ENCODE measurements at places on chromosomes 3 and 15.

DNA sequence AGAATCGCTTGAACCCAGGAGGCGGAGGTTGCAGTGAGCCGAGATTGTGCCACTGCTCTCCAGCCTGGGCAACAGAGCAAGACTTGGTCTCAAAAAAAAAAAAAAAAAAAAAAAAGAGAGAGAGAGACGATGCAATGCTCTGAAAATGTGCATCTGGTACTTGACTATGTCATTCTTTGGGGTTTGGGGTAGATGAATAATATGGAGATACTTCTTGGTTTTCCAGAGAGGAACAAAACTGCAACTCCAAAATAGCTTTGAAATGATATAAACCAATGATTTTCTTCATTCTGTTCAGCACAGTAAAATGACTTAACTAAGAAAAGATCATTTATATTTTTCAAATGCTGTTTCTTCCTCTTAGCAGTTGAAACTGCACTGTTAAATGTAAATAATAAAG is 158.9 kb downstream of the ISL2 start:
- DNase-seq: no peak

DNA sequence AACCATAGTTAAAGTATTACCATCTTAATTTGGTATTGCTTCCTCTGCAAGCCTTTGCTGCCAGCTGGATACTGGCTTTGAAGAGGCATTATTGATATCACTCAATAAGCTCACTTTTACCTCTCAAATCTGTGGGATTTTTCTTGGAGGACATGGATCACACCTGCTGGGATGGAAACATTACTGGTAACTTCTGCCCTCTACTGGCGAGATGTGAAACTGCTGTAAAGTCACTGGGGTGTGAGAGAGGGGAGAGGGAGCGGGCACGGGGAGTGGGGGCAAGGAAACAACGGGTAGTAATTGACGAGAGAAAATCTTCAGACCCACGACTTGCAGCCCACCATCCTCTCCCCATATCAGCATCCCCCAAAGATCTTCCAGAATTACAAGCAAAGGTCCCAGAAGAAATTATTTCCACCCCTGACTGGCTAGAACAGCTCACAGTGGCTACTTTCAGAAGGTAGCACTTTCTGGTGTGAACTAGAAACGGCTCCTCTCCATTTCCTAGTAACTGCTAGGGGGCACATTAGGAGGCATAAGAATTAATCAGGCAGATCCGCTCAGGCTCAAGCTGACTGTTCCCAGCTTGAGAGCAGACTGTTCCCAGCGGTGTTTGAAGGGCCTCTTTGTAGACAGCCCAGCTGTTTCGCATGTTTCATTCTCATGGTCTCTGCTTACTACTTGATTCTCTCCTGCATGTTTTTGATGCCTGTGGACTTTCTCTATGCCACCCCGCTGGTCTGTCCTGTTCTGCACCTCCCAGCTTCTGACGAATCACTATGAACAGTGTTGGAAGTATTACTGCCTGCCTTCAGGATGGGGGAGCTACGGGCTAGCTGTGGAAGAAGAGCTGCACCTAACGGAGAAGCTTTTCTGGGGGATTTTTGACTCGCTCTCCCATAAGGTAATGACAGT is 230.4 kb upstream of the CHRM5 start:
- DNase-seq: no peak

DNA sequence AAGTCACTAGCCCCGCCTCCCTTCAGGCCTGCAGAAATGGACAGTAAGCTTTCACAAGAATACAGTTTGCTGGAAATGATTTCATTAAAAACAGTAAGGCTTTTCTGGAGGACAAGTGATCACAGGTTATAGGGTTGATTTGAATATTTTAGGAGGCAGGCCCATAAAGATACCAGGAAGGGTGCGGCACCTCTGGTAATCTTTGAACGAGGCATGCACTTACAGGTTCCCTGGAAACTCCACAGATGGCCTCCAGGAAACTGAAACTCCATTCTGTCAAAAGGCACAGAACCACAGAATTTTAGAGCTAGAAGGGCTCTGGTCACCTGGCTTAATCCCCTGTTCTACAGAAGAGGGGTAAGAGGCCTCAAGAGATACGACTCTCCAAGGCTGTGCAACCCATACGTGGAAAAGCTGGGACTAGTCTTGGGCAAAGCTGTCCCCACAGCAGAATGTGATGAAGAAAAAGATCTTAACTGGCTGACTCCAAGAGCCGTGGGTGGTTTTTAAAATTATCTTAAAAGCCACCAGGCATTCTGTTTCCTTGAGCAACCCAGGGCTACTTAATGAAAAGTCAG is 1.2 kb downstream of the STARD5 start:
- no peak for DNase-seq

- DNase-seq: no peak
Observed at GRCh38 chr15:67906382-67906781, 66.5 kb upstream of the RNU6-1 start.

DNA sequence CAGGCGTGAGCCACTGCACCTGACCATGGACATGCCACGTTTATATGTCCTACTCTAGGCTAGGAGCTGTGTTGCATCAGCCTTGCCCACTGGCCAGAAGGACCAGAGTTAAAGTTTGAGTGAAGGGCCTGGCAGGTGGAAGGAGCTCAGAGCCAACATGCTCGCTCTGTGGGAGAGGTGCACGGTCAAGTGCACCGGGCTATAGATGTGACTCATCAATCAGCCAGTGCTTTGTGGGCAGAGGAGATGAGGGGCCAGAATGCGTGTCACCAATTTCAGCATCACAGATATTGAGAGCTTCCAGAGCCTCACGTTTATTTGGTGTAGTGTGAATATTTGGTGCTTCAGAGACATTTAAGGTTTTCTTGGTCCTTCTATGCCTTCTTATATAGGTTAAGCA is 137.3 kb upstream of the KBTBD8 start:
- DNase-seq: no peak

GRCh38 chr3:11386465-11387113 is 114.4 kb downstream of the ATG7 start:
- no peak for DNase-seq

DNA sequence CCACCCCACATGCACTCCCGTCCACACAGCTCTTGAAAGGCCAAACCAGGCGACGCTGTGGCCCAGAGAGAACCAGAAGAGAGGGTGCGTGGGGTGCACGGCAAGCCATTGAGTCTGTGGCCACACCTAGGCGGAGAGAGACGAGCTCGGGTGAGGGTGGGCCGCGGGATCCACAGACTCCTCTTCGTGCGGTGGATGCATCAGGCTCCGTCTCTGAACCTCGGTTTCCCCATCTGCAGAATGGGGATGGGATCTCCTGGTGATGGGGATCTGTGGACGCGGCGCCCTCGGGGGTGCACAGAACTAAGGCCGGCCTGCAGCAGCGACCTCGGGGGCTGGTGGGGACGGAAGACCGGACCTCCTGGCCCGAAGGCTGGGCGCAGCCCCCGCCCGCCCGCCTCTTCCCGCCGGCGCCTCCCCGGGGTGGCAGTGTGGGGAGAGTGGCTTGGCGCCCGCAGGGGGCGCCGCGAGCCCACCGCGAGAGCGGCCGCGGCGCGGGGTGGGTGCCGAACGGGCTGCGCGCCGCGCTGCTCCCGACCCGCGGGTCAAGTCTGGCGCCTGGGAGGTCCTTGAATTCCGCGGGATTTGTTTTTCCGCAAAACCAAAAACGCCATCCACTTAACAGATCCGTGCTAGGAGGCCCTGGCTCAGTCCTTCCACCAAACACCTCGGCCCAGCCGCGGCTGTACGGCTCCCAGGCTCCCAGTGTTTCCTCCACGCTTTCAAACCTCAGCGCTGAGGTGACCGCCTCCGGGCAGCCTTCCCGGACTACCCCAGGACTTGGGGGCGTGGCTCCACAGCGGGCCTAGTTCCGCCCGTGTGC is 13.2 kb upstream of the ADPGK start:
- DNase-seq: peak; percentile 64

- DNase-seq: no peak
Observed at GRCh38 chr15:58605931-58606530, 143.5 kb downstream of the ADAM10 start.

DNA sequence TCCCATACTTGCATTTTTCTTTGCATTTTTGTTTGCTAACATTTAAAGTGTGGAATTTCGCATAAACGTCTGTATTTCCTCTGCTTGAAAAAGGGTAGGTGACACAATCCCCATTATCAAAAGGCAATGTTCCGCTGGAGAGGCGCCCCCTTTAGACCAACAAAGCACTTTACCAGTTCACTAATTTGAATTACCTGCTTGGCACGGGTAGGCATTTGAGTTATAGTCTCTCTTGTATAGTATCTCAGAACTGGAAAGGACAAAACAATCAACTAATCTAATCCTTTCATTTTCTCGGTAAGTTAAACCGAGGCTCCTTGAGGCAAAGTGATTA is 775 bp upstream of the CCDC39 start:
- no peak for DNase-seq

DNA sequence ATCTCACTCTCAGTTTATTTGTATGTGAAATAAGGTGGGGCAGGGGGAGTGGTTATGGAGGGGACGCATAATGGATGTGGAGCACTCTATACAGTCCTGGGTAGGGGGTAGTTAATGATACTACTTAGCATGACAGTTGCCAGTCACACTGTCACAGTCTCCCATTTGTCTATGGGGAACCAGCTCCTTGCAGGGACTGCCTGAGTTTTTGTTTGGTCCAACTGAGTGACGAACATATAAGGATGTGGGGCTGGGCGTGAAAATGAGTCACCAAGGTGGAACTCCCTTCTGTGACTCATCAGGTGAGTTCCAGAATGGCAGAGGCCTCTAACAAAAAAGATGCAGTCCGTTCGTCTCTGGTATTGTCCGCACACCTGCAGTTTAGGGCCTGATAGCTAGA is 235.3 kb upstream of the ST8SIA2 start:
- no peak for DNase-seq

DNA sequence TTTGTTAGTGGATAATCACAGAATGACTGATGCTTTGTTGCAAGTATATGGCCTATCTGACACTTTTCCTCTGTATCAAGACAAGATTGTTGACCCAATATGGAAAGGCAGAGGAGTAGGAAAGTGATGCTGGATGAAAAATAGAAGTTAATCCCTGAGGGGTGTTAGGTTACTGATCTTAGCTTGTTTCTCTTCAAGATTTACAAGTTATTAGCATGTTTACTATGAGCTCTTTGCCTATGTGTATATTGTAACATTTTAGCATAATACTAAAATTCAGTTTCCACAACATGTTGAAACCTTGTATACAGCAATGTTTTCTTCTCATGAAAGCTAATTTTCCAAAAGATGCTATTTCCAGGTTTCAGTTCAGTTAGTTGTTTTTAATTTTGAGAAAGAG is 120.4 kb upstream of the CCNL1 start:
- no peak for DNase-seq

DNA sequence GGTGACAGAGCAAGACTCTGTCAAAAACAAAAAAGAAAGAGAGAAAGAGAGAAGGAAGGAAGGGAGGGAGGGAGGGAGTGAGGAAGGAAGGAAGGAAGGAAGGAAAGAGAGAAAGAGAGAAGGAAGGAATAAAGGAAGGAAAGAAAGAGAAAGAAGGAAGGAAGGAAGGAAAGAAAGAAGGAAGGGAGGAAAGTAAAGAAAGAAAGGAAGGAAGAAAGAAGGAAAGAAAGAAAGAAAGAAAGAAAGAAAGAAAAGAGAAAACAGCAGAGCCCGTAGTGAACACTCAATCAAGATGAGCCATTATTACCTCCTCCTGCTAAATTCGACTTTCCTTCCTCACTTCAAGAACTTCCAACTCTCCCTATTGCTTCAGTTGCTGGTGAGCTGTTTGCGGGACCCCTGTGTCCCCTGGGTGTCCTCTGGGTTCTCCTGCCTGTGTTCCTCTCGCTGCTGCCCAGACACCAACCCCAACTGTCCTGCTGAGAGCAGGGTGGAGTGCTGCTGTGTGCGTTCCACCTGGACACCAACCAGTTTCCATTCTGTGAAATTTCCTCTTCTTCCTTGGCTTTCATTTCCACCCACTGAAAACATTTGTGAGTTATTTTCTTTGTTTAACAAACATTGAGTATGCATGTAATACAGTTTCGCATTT is 266.4 kb downstream of the FAM43A start:
- DNase-seq: no peak

DNA sequence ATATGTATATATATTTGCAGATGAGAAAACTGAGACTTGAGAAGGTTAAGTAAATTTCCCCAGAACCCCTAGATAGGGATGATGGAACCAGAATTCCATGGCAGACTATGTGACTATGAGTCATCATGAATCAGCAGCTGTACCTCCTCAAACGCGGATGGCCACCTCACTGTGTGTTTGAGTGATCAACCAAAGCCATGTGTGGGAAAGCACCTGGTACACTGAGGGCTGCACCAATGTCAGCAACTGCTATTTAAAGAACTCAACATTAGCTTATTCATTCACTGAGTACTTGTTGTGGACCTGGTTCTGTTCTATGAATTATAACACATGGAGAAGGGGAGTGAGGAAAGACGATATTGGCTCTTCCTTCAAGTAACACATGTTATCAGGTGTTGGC is 377.0 kb downstream of the GAP43 start:
- DNase-seq: no peak

DNA sequence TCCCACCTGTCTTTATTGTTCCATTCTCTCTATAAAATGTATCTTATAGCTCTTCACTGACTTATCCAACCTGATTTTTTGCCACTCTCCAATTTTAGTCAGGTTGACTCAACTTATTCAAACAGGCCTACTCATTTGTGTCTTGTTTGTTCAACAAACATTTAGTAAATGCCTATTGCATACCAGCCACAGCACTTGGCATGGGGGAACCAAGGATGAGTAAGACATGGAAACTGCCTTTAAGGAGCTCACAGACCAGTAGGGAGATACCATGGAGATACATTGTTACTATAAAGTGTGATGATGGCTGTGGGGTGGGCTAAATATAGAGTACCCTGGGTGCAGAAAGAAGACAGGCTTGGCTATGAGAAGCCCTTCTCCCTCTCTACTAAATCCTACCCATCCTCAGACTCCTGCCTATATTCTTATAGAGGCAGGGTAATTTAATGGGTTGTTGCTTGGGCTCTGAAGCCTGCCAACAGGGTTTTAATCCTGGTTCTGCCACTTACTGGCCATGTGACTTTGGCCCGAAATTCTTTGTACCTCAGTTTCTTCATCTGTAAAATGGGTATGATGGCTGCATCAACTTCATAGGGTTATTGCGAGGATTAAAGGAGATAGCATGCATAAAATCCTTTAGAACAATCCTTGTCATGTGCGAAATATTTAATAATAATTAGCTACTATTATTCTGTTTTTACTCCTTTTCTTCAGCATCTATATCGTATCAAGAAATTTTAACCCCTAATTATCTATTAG is 348.5 kb upstream of the UMPS start:
- no peak for DNase-seq

GRCh38 chr3:52886049-52886730 is 11.2 kb downstream of the STIMATE start:
- no peak for DNase-seq

- no peak for DNase-seq
Observed at GRCh38 chr15:73978896-73979295, 13.2 kb downstream of the STOML1 start.

- peak; percentile 6 for DNase-seq
Observed at GRCh38 chr3:51382947-51383578, 2.0 kb upstream of the MANF start.
